NCI-H1436 treated with DMSO at 0.1 percent for 48 hours (cell line): ENCODE measurements at places on chromosomes 5 and 9.

DNA sequence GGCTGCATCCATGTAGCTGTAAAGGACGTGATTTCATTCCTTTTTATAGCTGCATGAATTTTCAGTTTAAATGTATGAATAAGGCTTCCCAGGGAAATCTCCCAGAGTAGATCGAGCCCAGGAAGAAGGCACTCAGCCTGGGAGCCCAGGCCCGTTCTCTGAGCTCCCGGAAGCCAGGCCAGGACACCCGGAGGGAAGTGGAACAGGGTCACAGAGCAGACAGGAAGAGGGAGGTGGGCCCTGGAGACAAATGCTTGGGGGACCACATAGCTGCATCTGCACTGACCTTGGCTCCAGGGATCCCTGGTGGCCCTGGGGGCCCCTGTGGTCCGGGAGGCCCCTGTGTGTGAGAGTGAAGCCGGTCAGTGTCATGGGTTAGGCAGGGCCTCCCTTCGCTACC, 19.7 kb upstream of the PHYKPL start:
- DNase-seq = no peak

- DNase-seq = no peak
These were observed 6.3 kb downstream of the ANXA6 start for GRCh38 chr5:151151263-151151660.

DNA sequence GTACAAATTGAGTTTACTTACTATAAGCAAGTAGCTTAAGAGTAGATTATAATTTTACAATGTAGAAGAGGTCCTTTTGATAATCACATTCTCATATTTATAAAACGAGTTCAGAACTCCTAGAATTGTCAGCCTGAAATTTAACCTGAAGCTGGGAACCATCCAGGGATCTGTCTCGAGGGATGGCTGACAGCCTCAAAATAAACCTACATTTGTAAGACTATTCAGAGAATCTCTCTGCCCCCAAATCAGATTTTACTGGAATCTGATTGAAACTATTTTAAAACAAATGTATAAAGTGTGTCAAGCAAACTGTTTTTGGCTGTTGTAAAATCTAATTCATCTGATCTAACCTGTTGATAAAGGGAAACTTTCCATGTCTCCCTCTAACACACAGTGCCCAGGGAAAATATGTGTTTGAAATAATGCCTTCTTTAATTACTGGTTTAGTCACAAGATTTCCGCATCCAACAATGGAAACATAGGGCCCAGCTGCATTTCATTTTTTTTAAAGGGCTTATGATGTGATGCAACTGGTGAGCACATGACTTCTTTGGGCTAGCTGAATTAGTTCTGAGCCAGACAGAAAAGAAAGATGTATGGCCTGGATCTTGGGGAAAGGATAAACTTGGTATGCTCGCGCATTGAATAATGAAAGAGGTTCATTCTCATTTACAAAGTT, 30.3 kb downstream of the SLC25A46 start:
- DNase-seq = no peak

DNA sequence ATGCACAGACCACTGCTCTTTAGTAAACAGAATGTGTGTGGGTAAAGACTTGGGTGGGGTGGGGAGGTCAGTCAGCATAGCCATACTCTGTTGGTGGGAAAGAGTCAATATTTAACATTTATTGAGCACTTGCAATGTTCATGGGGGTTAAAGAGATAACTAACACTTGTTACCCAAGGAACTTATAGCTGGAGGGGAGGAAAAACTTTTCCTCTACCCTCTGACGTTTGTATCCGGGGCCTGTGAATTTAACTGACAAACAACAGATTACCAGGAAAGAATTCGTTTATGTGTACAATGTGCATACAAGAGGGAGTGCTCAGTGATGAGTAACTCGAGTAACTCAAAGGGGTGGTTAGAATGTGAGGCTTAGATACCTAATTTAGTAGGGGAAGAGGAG, 6.8 kb upstream of the CLINT1 start:
- no peak for DNase-seq

GRCh38 chr9:33466565-33467495, 6.9 kb downstream of the NOL6 start:
- DNase-seq = no peak

- no peak for DNase-seq
These were observed 122.5 kb downstream of the OXCT1 start for GRCh38 chr5:41747708-41748107.
